Activated CD4-positive, alpha-beta T cell treated with anti-CD3 and anti-CD28 coated beads, Interleukin-2, amount 10 ng/mL, durations not matched to agents 24 days and 14 days (primary cell): ENCODE measurements at places on chromosomes 5 and 9. TPM values are rescaled to one million over a fixed set of nuclear protein-coding genes. Genes with fewer than 3 reads are reported as not detected.

DNA sequence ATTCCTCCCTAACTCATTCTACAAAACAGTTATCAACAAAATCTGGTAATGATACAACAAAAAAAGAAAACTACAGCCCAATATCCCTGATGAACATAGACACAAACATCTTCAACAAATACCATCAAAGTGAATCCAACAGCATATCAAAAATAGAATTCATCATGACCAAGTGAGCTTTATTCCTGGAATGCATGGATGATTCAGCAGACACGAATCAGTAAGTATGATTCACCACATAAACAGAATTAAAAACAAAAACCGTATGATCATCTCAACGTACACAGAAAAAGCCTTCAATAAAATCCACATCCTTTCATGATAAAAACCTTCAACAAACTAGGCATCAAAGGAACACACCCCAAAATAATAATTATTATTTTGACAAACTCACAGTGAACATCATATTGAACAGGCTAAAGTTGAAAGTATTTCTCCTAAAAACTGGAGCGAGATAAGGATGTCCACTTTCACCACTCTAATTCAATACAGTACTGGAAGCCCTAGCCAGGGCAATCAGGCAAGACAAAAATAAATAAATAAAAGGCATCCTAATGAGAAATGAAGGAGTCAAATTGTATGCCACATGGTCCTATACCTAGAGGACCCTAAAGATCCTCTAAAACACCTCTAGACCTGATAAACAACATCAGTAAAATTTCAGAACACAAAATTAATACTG lies 305.1 kb upstream of the RGMB start:
- no peaks in the 10 kb centered on the region for H3K36me3 ChIP-seq
- no peak for DNase-seq
- H3K27me3 ChIP-seq, result no peaks in the 10 kb centered on the region
- no peaks in the 10 kb centered on the region for H3K4me1 ChIP-seq
- no peak overlapping the region for H3K4me3 ChIP-seq

DNA sequence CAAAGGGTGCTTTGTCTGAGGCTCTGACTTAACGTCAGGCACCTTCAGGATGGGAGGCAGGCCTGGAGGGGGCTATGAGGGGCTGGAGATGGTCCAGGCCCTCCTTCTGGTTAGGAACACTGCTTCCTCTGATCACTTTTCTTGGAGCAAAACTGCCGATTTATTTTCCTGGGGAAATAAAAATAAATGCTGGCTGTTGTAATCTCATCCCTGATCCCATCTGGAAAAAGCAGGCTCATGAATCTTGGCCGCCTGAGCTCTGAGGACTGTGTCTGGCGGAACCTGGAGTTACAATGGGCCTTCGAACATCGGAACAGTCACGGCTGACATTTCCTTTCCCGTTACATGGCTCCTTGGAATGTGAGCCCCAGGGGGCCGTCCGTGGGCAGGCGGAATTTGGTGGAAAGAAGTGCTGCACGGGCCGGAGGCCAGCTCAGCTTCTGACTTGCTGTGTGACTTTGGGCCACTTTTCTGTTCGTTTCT lies 157.8 kb downstream of the RGS3 start:
- peaks cover 55% of the 10 kb centered on the region for H3K4me1 ChIP-seq
- no peaks in the 10 kb centered on the region for H3K36me3 ChIP-seq
- H3K27me3 ChIP-seq, result no peaks in the 10 kb centered on the region

DNA sequence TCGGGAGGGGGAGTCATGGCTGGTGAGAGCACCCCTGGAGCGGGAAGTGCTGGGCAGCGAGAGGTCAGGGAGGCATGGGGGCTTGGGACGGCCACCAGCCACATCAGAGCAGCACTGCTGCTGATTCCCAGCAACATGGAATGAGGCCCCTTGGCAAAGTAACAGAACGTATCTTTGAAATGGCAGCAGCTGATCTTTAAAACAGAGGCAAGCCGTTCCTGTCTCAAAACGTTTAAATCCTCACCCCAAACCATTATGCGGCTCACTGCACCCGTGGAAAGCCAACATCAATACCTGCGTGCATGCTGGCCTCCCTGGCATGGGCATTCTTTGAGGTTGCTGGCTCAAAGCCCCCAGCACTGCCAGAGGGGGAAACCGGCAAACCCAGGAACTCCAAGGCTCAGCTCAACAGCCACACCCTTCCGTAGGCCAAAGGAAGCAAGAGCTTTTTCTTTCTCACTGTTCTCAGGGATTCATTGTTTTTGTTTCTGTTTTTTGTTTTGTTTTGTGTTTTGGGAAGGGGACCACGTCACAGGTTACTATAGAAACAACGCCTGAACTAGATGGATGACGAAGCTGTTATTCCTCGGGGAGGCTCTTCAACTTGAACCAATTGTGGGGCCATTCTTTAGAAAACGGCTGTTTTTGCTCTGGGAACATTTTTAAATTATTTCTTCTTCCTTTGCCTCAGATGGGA lies 28.1 kb upstream of the OBP2B start:
- no peaks in the 10 kb centered on the region for H3K36me3 ChIP-seq
- H3K4me3 ChIP-seq, result no peak overlapping the region
- peaks cover 8% of the 10 kb centered on the region for H3K27me3 ChIP-seq
- no peak for DNase-seq
- H3K27ac ChIP-seq, result no peak overlapping the region

DNA sequence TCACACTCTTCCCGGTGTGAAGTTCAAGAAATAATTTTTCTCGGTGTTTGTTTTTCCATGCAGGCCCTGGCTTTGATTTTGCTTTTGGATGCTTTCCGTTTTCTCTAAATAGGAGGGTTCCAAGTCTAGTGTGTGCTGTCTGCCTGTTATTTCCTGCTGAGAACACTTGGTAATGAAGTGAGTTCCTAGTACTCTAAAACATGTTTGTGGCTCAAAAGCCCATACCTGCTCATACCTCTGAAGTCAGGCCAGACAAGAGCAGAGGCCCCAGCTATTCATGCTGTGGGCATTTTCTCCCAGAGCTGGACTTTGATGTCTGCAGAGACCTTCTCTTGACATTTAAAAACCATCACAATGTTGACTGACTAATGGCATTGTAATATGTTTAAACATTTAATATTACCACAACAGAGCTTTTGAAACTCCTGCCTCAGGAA lies 211.2 kb downstream of the GOLPH3 start:
- no peak for DNase-seq
- no peaks in the 10 kb centered on the region for H3K36me3 ChIP-seq
- H3K27ac ChIP-seq, result no peak overlapping the region

- peaks cover 7% of the 10 kb centered on the region for H3K27me3 ChIP-seq
- no peak overlapping the region for H3K4me3 ChIP-seq
- DNase-seq, result no peak
These were observed 67.8 kb downstream of the LHX2 start for GRCh38 chr9:124079176-124079925.

GRCh38 chr5:113760486-113760885 lies 247.0 kb downstream of the YTHDC2 start:
- no peaks in the 10 kb centered on the region for H3K4me1 ChIP-seq
- no peak overlapping the region for H3K27ac ChIP-seq
- H3K27me3 ChIP-seq, result no peaks in the 10 kb centered on the region
- no peaks in the 10 kb centered on the region for H3K36me3 ChIP-seq

GRCh38 chr5:74281166-74281565 lies 359.4 kb downstream of the ENC1 start:
- H3K27ac ChIP-seq, result no peak overlapping the region
- H3K36me3 ChIP-seq, result no peaks in the 10 kb centered on the region
- H3K27me3 ChIP-seq, result peaks cover 10% of the 10 kb centered on the region
- H3K4me3 ChIP-seq, result no peak overlapping the region
- no peak for DNase-seq

GRCh38 chr5:35302544-35302943 lies 72.3 kb upstream of the PRLR start:
- DNase-seq, result no peak
- peaks cover 1% of the 10 kb centered on the region for H3K27me3 ChIP-seq
- no peaks in the 10 kb centered on the region for H3K36me3 ChIP-seq
- H3K4me3 ChIP-seq, result no peak overlapping the region
- H3K4me1 ChIP-seq, result no peaks in the 10 kb centered on the region
- H3K27ac ChIP-seq, result no peak overlapping the region

BSPRY gene
- total RNA-seq, result 10.5 and 10.6 TPM in 2 replicates

PCDHGA8 gene
- 0.02 and 0.09 TPM in 2 replicates for total RNA-seq

PCDHA9 gene
- not detected in 2 replicates for total RNA-seq

KCNT1 gene
- total RNA-seq, result not detected in 2 replicates

SAXO1 gene
- total RNA-seq, result not detected in 2 replicates

NR2F1-AS1 gene
- total RNA-seq, result not detected in 2 replicates
